AG04449 (cell line): ENCODE measurements at places on chromosomes 16 and 17.

GRCh38 chr17:48738424-48738802 lies 9.9 kb upstream of the HOXB13 start:
- DNase-seq = no peak

GRCh38 chr16:9797306-9797705 lies 384.9 kb downstream of the GRIN2A start:
- no peak for DNase-seq

DNA sequence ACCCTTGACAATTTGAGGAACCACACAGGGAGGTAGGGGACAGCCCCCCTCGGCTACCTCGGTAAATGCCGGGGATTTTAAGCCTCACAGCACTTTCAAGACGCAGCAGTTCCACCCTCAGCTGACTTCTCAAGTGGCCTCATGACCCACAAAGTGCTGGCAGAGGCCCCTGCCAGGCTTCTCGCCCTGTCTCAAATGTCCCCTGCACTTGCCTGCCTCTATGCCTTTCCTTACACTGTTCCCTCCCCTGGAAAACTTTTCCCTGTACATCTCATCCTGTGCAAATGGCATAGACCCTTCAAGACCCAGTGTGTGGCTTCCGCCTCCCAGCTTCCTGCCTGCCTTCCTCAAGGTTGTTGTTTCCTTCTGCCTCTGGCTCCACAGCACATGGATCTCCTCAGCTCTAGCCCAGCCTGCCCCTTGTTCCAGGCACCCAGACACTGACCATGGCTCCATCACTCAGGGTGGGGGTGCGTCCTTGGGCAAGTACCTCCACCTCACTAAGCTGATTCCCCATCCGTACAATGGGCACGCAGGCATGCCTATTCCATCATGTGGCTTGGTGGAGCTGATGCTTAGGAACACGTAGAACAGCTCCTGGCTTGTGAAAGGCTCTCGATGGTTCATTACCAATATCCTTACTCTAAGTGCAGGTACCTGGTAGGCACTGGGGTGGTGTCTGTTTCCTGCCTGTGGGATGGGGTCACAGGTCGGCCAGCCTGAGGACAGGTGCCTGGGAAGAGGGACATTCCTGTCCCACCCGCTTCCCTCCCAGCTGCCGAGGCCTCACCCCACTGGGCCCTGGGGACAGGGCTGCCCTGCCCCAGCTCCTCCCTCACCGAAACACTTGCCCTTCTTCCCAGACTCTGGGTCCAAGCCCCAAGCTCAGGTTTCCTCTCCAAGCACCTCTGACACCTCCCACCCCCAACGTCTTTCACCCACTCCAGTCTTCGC lies 24.0 kb downstream of the MMP15 start:
- DNase-seq = no peak

GRCh38 chr17:73831699-73832098 lies 187.5 kb upstream of the SDK2 start:
- DNase-seq = no peak

GRCh38 chr17:2710071-2710802 lies 1.3 kb downstream of the CLUH start:
- no peak for DNase-seq

GRCh38 chr17:7177954-7178477 lies 1.2 kb downstream of the ASGR1 start:
- DNase-seq = no peak

GRCh38 chr16:54953461-54953860 lies 22.8 kb downstream of the IRX5 start:
- DNase-seq = no peak

- DNase-seq = no peak
Observed at GRCh38 chr16:20889625-20890275, 10.4 kb downstream of the DCUN1D3 start.

GRCh38 chr17:40362696-40363110 lies 1.8 kb downstream of the GJD3 start:
- no peak for DNase-seq

GRCh38 chr16:14015948-14016347 lies 55.2 kb upstream of the MRTFB start:
- peak; percentile 47 for DNase-seq
